ENCODE measurements at places on chromosomes 4 and X.

DNA sequence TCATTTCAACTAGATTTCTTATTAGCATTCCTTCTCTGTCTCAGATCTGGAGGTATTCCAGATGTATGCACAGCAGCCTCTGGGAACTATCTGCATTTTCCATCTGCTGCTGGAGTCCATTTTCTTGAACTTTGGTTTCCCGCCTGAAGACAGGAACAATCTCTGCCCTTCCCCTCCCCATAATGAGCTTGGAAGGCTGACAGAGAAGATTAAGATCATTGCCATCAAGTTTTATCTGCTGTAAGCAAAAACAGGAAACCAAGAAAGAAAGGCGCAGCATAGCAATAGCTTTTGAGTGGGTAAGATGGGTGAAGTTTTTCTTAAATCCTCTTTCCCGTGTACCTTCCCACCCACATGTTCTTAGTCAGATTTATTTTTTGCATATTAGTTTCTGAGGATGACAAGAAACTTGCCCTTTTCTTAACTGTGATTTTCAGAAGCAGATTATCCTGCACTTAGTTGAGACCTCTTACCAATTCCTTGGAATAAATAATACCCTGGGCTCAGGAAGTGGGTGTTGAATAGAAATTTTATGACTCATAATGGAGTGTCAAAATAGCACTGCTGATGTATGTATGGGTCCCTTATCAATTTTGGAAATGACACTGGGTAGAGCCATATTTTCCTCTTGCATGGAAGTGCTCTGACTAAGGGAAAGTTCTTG lies 78.3 kb downstream of the CT47B1 start:
- no peak for DNase-seq

- no peak for DNase-seq
Measured at GRCh38 chrX:6558979-6559378, 24.1 kb upstream of the VCX3A start.

DNA sequence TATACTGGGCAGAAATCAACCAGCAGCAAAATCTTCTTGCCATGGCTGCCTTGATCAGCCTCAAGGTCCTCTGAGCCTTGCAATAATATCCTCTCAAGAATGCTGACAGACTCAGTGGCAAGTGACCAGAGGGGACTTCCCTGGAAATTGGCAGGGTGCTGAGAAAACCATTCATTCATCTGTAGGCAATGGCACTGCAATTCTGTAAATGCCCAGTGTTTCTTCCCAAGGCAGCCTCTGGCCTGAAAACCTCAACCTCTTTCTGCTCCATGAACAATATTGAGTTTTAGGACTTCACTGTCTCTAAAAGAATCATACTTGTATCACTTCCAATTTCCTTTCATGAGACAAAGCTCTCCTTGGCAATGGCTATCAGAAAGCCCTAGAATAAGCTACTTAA lies 754.3 kb upstream of the TENM3 start:
- no peak for DNase-seq

DNA sequence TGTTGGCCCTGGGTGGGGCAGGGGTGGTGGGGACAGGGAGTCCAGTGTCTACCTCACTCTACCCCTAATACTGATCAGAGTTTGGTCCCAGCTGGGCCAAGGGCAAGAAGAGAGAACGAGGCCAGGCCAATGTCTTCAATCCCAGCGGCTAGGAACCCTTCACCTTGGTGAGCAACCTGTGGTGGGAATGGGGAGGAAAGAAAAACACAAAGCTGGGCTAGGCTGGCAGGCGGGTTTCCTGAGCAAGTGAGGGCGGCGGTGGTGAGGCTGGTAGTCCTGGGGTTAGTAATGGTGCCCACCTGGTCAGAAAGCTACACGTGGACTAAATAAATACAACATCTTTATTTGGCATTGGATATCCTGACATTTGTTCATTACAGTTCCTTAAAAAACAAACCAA lies 5.6 kb downstream of the PQBP1 start:
- no peak for DNase-seq

DNA sequence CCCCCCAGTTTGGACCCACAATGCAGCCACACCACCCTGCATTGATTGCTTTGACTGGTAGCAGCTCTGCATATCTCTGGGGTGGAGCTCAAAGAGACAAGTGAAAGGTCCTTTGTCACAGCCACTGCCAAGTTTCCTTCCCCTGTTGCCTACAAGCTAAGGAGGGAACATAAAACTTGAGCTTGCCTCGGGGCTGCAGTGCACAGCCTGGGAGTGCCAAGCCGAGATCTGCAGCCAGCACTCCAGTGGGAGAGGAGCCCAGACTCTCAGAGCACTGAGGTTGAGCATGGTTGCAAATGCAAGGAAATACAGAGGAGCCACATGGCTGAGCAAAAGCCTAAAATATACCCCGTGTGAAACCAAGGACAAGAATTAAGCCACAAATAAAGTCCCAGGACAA lies 142.2 kb downstream of the DKK2 start:
- no peak for DNase-seq

DNA sequence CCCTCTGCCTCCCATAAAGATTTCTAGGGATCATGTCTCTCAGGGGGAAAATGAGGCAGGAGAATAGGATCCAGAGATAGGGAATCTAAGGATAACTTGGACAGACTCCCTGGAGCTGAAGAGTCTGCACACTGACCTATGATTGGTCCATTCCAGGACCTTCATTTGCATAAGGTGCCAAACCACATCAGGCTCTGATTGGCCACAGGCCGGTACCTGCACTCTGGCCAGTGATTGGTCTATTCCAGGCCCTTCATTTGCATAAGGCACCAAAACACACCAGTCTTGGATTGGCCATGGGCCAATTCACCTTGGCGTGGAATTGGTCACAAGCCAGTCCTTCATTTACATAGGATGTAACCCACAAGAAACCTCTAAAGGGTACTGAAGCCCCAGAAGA lies 4.0 kb upstream of the HERC5 start:
- no peak for DNase-seq

GRCh38 chr4:146389561-146389960 lies 132.2 kb downstream of the SLC10A7 start:
- DNase-seq = no peak

DNA sequence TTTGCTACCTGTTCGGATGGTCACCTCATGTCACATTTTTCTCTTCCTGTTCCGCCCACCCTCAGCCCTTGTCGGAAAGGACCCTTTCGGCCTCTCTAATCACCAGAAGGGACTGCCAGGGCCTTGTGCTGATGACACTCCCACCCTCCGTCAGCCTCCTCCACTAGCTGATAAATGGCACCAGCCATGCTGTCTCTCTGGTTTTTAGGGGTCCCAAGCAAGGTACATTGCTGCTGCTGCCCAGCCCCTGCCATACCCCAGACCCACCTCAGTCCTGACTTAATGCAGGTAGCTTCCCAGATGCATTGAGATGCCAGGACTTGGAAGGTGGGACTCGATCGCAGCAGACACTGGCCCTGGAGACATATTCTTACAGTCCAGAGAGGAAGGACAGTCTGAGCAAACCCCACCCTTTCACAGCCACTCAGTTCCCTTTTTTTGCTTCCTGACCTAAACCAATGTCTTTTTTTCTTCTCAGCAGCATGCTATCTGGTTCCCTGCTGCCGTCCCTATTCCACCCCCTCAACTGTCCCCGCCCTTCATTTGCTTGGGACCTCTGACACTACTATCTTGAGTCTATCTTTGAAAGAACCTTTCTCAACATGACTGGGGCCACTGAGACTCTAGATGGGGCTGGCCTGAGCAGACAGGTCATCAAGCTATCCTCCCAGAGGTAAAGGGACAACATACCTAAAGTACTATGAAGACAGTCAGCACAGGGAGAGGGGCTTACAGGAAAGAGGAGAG lies at the start of gene BTK:
Gene BTK, minus strand, starts transcription at position 397 of the 747 bp plus-strand sequence. CDS start 10,907 bp downstream, outside the sequence.
- no peak for DNase-seq

DNA sequence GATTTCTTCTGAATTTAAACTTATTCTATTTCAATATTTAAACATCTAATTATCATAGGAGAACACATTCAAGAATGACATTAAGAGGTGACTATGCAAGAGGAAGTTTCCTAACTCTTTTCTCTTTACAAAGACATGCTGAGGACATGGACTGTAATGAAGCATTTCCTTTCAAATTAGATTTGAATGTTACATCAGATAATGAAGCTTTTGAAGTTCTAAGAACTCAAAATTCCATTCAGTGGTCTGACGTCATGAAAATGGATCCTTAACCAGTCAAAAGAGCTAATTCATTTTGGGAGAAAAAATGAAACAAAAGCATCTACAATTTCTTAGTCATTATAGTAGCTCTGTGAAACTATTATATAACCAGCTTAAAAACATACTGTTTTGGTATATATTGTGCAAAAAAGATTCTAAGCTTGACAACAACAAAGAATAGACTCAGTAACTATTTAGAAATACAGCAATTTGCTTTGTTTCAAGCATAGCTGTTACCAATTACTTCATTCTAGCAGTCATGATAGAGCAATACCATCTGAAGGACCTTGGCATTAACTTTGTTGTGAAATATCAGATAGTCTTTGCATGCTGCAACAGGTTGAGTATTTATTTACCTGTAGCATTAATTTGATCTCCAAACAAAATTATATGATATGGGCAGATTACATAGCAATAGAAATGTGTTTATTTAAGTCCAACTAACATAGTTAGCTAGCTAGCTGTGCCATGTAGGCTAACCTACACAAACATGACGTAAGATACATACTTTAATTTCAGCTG lies 13.7 kb upstream of the DTHD1 start:
- DNase-seq = no peak

GRCh38 chr4:7379186-7379585 lies 55.5 kb downstream of the PSAPL1 start:
- DNase-seq = no peak

GRCh38 chrX:12910423-12911121 lies 4.2 kb downstream of the TLR8 start:
- DNase-seq = no peak

GRCh38 chr4:122604146-122604545 lies 16.7 kb downstream of the IL21 start:
- no peak for DNase-seq

- DNase-seq = no peak
Measured at GRCh38 chrX:102599951-102600579, 750 bp downstream of the ARMCX5 start.

DNA sequence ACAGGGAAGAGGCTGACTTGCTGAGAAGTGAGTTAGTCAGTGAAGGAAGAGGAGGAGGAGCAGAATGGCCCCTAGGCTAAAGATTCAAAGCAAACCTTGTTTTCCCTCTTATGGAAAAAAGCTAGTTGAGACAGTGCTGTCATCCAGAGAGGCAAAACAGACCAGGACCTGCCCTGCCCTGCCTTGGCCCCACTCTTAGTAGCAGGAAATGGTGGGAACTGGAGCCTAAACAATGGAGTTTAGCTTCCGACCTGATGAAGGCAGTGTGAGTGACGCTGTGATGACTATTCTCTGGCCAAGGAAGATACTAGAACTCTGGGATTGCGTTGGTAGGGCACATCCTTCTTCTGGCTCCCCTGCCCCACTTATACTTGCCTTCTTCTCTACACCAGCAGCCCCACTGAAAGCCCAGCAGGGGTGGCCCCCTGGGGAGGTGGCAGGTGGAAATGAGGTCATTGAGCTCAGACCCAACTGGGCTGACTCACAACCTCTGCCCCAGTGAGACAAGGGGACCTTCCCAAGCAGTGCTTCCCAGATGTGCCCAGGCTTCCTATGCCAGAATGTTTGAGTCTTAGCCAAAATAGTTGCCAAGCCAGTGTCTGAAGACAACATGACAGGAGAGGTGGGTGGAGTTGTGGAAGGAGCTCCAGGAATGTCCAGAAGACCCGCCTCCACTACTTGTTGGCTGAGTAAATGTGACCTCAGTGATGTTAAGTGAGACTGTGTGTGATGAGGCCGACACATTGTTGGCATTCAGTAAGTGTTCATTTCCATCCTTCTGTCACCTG lies 38.8 kb downstream of the MSN start:
- no peak for DNase-seq

GRCh38 chr4:36290641-36291040 lies 9.2 kb downstream of the DTHD1 start:
- DNase-seq = no peak

DNA sequence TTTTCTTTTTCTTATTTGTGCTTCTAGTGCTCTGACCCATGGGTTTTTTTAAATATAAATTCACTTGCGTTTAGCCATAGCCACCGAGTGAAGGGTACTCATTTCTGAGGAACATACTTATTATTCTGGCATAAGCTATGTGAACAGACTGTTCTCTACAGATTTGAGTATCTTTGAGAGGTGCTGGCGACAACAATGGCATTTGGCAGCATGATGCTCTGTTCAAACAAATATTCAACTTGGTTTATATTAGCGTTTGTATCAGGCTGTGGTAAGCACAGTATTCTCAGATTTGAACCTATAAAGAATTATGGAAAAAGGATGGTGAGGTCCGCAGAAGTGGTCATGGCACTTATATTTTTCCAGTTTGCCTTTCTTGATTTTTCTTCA lies 108.7 kb upstream of the LIMCH1 start:
- DNase-seq = no peak

- DNase-seq = no peak
Measured at GRCh38 chr4:53633608-53634007, 42.3 kb upstream of the LNX1 start.

- no peak for DNase-seq
Measured at GRCh38 chrX:104288961-104289360, 34.2 kb upstream of the ESX1 start.
